Activated CD4-positive, alpha-beta T cell treated with anti-CD3 and anti-CD28 coated beads for 24 hours (primary cell): ENCODE measurements at places on chromosomes 16 and 17.

DNA sequence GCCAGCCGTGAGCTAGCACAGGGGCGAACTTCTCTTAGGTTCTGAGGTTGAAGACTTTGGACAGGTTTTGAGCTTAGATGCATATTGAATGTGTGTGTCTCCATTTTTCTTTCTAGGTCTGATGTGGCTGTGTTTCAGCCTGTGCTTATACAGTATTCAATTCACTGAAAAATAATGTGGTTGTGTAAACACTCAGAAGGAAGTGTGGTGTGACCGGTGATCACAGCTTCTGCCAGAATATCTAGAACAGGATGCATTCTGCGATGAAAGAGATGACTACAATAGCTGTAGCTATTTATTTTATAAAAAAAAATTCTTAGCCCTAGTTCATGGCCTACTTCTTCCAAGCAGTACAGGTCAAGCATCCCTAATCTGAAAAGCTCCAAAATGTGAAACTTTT is 64.4 kb downstream of the MAP2K6 start:
- no peak for DNase-seq

GRCh38 chr17:33797181-33797580 is 457.9 kb upstream of the CCL2 start:
- no peak for DNase-seq

DNA sequence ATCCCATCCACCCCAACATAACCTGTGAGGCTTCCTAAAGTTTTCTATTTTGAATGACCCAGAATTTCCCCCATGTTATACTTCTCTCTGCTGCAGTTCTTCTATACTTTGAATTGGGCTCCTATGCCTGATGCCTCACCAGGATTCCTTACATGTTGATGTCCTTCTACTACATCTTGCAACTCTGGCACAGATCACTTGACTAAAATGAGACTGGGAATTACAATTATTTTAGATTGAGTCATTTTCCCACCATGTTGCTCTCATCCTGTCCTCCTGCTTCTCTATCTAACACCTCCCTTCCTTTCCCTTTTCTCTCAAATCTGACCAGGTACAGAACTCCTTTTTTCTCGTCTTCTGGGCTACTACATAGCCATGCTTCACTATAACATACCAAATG is 314.0 kb upstream of the KCNJ16 start:
- DNase-seq = no peak

- DNase-seq = no peak
Observed at GRCh38 chr17:15255713-15256454, 9.2 kb downstream of the PMP22 start.

GRCh38 chr17:71327376-71328059 is 793.3 kb upstream of the SOX9 start:
- DNase-seq = no peak

GRCh38 chr17:38897671-38898290 is 27.6 kb upstream of the LASP1NB start:
- DNase-seq = no peak

GRCh38 chr17:6796887-6797490 is 21.0 kb downstream of the FBXO39 start:
- no peak for DNase-seq

GRCh38 chr16:1194665-1195392 is 30.2 kb downstream of the TPSG1 start:
- no peak for DNase-seq

- DNase-seq = no peak
Observed at GRCh38 chr16:89553733-89554132, 6.7 kb upstream of the RPL13 start.
